ENCODE measurements at places on chromosomes 11 and 22.

GRCh38 chr11:123264431-123264780 is 69.4 kb upstream of the CLMP start:
- DNase-seq = no peak

DNA sequence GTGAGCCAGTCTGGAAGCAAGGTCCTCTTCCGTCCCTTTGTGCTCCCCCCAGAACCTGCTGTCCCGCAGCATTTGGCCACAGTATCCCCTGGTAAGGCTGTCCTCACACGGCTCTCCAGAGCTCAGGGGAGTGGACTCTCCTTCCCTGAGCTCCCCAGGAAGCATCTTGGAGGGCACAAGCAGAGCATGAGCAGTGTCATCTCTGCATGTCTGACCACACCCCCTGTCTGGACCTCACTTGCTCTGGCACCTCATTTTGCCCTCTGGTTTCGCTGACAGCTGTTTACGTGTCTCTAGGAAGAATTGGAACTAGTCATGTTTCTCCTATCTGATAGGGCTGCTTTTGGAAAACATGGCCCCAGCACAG is 15.5 kb downstream of the DCPS start:
- DNase-seq = no peak

GRCh38 chr11:84558085-84558905 is 1068.8 kb downstream of the DLG2 start:
- no peak for DNase-seq

DNA sequence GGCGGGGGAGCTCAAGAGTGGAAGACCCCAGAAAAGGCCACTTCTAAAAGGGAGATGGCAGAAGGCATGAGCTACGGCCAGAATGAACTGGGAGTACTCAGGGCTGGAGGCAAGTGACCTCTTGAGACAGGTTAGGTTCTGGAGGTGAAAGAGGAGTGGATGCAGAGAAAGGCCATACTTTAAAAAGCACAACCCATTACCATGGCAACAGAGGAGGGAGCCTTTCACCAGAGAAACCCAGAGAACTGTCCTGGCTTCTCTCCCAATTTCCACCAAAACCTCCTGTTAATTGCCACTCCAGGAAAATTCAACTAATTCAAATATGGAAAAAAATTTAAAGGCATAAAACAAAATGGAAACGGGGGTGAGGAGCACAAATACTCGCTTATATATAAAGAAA is 15.8 kb downstream of the A4GALT start:
- DNase-seq = no peak

DNA sequence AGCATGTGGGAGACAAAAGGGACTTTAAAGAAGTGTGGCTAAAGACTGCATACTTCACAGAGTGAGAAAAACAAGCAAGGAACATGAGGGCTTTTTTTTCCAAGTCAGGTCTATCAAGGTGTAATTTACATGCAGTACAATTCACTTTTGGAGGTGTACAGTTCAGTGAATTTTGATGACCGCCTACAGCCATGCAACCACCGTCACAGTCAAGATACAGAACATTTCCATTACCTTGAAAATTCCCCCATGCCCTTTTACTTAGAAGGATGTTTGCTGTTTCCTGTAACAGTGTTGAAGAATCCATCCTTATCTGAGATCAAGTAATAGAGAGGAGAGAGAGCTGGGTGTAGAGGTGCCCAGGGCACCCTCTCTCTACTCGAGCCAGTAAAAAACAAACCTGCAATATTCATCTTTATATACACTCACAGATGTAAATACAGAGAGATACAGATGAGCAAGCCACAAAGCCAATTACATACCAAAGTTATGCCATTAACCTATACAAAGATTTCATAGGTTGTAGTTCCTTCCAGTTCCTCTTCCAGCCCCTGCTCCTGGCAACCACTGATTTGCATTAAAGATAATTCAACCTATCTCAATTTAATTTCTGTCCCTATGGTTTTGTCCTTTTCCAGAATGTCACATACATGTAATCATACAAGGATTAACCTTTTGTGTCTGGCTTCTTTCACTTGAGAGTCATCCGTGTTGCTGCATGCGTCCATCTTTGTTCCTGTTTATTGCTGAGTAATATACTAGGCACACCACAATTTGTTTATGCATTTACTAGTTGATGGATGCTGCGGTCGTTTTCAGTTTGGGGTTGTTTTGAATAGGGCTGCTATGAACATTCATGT is 35.0 kb upstream of the RASD2 start:
- DNase-seq = no peak

- DNase-seq = no peak
Measured at GRCh38 chr11:590997-591396, 14.7 kb downstream of the PHRF1 start.

- DNase-seq = no peak
Measured at GRCh38 chr11:29641201-29641600, 375.6 kb downstream of the KCNA4 start.

GRCh38 chr11:69537126-69537525 is 55.7 kb downstream of the LINC01488 start:
- no peak for DNase-seq

DNA sequence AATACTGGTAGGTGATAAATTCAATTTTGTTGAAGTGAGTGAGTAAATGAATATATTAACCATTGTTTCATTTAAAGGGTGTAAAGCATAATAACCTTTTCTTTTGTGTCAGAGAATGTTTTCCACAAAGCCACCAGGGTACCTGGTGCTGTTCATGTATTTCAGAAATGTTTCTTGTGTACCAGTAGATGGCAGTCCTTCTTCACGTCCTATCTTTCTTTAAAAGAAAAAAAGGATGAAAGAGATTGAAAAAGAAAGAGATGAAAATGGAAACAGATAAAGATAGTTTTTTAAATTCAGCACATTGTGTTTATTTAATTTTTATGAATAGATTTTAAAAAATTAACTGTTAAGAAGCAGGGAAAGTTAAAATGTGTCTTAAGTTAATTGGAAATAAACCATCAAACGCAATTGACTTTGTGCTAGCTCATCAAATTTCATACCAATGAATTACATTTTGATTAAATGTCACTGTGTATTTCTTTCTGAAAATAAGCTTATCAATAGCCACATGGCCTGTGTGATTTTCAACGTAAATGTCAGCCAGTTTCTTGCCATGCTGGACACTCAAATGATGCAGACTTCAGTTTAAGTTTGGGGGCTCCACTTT is 65.5 kb upstream of the CHORDC1 start:
- DNase-seq = no peak

GRCh38 chr11:57480409-57481137 is 20.2 kb downstream of the RTN4RL2 start:
- DNase-seq = peak; percentile 60

DNA sequence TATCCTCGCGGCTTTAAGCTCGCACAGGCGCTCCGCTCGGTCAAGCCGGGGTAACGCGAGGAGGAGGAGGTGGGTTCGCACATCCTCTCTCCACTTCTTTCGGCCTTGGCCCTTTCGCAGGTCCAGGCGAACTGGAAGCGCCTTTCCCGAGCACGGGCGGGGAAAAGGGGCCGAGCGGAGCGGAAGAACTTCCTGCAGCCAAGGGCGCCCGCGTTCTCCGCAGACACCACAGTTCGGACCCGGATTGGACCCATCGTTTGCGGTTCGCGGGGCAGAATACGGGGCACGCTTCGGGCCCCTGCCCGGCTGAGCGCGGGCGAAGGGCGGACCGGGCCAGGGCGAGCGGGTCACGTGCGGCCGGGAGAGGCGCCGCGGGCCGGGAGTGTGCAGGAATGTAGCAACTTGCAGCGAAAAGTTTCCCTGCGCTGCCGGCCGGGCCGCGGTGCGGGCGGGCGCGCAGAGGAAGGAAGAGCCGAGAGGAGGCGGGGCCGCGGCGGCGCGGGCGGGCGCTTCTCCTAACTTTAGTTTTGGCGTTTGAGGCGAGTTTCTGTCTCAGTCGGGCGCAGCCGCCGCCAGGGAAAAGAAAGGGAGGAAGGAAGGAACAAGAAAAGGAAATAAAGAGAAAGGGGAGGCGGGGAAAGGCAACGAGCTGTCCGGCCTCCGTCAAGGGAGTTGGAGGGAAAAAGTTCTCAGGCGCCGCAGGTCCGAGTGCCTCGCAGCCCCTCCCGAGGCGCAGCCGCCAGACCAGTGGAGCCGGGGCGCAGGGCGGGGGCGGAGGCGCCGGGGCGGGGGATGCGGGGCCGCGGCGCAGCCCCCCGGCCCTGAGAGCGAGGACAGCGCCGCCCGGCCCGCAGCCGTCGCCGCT is at the start of gene YAP1:
Gene YAP1 (plus strand): TSS at position 552 of the 865 bp plus-strand sequence. CDS start 402 bp downstream, outside the sequence.
- DNase-seq = peak; percentile 72

DNA sequence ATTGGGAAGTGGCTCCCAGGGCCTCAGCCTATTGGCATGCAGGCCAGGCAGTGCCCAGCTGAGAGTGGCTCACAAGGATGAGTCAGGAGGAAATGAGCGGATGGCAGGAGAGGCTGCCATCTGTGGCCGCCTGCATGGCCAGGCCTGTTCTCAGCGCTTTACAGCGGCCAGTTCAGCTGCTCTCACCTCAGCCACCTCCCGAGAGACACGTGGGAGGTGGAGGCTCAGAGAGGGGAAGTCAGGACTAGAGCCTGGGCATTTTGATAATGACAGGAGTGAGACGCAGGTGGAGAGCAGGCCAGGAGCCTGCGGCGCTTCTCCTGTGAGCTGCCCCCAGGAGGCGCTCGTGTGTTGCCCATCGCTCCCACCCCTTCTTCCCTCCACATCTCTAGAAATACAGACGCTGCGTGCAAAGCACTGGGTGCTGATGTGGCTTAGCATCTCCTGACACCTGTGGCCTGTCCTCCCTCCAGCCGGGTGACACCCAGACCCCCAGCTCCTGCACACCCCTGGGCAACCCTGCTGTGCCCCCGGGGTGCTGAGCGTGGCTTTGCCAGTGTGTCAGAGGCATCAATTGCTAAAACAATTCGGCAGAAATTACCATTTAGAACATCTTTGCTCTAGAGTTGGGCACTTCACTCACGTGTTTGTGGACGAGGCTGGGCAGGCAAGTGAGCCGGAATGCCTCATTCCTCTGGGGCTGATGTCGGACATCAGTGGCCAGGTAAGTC is 21.4 kb upstream of the PANX2 start:
- no peak for DNase-seq

DNA sequence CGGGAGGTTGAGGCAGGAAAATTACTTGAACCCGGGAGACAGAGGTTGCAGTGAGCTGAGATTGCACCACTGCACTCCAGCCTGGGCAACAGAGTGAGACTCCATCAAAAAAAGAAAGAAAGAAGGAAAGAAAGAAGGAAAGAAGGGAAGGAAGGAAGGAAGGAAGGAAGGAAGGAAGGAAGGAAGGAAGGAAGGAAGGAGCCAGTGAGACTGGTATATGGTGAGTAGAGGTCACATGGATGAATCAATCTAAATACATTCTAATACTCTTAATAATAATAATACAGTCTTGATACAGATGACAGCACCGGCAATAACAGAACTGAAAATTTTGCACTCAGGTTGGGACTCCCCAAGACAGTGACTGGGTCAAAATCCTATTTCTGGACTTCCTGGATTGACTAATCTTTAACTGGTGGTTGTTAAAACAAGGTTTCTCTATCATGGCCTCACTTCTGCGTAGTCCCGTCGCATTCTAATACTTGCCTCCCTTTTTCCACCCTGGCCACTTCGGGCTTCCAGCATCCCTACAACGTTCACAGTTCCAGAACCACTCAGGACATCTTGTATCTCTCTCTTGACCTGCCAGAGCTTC is 53.5 kb upstream of the EIF3M start:
- DNase-seq = no peak

DNA sequence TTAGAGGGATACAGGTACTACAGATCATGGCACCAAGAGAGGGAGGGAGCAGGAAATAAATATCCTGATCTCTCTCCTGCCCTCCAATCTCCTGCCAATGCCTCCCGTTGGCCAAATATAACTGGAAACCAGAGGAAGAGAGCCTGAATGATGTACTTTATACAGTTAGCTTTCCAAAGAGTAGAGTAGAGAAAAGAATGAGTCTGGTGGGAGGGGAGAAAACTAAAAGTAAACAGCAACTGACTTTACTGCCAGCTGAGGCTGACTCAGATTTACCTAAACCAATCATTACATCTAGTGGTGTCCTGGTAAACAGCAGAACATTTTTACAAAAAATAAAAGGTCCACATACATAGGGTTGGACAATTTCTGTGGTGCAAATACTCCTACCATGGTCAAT is 5.1 kb downstream of the MPZL3 start:
- no peak for DNase-seq

DNA sequence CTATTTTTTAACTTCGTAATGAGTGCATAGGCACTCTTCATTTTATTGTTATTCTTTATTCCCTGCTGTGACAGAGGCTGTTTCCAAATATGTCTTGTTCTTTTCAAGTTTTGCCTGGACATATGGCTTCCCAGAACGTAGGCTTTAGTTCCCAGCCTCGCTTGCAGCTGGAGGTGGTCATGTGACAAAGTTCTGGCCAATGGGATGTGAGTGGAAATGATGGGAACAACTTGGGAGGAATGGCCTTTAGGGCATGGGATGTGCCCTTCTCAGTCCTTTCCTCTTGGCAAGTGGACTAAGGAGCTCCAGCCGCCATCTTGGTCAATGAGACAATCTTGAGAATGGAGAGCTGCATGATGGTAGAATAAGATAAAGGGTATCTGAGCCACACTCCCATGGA is 70.8 kb upstream of the EIF3D start:
- no peak for DNase-seq

Data from progenitor cell of endocrine pancreas (in vitro differentiated cells).